ENCODE measurements at places on chromosomes 7 and 10.

DNA sequence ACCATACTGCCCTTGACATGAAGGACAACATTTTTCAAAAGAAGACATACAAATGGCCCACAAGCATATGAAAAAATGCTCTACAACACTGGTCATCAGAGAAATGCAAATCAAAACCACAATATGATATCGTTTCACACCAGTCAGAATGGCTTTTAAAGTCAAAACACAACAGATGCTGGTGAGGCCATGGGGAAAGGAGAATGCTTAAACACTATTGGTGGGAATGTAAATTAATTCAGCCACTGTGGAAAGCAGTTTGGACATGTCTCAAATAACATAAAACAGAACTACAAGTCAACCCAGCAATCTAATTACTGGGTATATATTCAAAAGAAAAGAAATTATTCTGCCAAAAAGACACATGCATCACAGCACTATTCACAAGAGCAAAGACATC is 4.2 kb upstream of the NT5C3A start:
- DNase-seq: no peak

DNA sequence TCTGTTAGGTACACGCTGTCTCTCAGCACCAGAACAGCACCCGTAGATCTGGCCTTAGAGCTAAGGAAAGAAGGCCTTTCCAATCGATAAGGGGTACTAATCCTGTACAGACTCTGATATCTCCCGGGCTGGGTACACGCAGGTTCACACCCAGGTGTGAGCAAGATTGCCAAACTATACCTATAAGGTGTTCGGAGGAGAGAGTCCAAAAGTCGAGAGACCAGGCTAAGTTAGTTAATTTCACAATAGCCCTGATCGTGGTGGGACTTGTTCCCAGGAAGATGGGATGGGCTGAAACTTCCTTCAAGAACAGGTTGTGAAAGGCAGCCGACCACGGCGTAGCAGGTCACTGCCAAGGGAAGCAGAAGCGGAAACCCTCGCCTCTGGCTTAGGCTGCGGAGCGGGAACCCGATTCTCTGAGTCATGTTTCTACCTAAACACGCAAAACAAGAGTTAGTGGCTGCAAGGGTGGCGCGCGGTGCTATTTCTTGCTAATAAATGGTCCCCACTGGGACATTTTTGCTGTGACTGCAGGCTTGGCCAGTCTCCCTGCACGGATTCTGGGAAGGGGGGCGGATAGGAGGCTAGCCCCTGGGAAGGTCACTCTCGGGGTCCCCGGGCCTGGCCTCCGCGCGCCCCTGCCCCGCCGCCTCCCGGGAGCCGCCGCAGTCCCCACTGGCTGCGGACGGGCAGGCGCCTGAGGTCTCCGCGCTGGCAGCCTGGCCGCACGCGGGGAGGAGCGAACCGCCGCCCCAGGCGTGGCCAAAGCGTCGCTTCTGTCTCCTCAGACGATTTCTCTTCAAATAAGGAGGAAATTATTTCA is 75.4 kb upstream of the PDSS1 start:
- no peak for DNase-seq

GRCh38 chr7:26513948-26514347 is 222.3 kb downstream of the SNX10 start:
- DNase-seq: no peak

GRCh38 chr7:22277375-22277774 is 79.6 kb downstream of the RAPGEF5 start:
- DNase-seq: no peak

GRCh38 chr7:137664846-137665245 is 181.9 kb downstream of the DGKI start:
- DNase-seq: no peak

DNA sequence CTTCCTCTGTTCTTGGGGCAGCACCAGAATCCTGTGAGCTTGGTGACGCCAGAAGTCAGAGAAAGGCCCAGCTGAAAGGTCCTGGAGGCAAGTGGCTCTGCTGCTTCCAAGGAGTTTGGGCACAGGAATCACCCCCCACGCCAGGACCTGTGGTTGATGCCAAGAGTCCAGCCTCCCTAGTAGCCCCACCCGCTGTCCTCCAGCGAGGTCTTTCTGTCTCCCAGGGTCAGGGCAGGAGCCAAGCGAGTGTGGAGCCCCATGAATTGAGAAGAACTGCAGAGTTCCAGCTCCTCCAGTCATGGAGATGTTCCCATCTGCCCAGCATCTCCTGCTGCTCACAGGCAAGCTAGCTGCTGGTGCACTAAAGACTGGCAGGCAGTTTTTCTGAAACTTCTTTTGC is 631.7 kb upstream of the MGMT start:
- no peak for DNase-seq

- DNase-seq: no peak
Measured at GRCh38 chr10:100483876-100484666, 21.3 kb downstream of the WNT8B start.

- no peak for DNase-seq
Measured at GRCh38 chr7:45863715-45864114, 9.2 kb downstream of the CCDC201 start.

DNA sequence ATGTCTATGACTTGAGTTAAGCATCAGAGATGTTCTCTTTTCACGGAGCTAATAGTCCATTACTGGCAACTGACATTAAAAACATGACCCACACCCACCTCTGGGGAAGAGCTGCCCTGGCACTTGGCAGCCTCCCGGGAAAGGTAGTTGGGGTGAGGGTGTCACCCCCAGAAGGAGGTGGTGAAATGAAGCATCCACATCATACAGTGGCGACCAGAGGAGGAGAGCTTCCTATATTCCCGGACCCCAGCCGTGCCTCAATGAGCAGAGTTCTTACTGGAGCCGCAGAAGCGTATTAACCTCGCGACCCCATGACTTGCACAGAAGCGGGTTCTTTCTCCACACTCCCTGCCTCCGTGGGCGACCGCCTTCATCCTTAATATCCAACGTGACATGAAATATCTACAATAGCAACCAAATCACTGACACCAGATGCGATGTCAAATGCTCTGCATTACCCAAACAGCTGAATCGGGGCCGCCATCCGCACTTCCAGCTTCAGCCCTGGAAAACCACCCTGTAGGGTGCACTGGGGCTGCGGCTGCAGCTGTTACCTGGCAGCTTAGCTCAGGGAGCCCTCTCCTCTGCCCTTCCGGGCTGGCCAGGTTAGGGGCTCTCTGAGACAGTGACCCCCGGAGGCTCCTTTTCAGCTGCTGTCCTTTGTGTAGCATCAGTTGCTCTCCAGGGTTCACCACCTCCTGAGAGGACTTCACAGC is 103.1 kb upstream of the PARD3 start:
- no peak for DNase-seq

DNA sequence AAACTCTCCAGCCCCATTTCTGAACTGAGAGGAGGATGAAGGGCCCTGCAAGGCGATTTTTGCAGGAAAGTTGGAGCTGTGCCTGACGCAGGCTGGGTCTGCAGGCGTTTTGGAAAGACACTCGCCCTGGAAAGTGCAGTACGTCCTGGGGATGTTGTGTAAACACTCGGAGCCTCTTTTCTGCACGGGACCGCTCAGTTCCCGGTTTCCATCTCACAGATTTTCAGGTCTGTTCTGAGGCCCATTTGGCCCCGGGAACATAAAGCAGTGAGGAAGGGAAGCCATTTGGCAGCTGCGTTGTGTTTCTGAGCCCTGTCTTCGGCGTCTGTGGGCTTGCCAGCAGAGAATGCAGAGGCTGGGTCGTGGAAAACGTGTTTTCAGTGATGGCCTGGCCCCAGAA is 655.0 kb upstream of the MGMT start:
- DNase-seq: no peak

GRCh38 chr7:101681170-101682007 is 52.3 kb upstream of the MYL10 start:
- DNase-seq: peak; percentile 57

DNA sequence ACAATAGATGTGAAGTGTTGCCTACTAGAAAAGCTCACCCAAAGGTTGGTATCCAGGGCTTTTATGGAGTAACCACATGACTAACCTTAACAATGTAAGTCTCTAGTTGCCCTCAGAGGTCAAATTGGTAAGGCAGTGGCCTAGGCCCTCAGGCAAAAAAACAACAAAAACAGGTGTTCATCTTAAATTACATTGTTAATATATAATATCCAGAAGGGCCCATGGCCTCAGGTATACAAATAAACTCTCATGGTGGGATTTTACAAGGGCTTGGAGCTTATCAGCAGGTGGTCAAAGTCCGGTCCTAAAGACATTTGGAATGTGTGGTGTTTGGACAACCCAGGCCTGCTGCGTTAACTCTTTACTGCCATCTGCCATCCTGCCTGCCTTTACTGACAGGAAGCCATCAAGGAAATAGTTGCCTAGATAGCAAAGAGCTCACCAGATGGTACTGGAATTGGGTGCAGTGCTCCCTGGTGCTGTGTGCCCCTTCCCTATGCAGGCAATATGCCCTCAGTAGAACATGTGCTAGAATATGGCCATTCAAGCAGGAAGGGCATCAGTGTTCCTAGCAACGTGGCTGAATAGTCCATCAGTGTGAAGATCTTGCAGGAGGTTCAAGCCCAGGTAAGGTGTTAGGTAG is 36.2 kb downstream of the TOMM7 start:
- DNase-seq: no peak

GRCh38 chr10:114956466-114956865 is 18.5 kb downstream of the TRUB1 start:
- no peak for DNase-seq

DNA sequence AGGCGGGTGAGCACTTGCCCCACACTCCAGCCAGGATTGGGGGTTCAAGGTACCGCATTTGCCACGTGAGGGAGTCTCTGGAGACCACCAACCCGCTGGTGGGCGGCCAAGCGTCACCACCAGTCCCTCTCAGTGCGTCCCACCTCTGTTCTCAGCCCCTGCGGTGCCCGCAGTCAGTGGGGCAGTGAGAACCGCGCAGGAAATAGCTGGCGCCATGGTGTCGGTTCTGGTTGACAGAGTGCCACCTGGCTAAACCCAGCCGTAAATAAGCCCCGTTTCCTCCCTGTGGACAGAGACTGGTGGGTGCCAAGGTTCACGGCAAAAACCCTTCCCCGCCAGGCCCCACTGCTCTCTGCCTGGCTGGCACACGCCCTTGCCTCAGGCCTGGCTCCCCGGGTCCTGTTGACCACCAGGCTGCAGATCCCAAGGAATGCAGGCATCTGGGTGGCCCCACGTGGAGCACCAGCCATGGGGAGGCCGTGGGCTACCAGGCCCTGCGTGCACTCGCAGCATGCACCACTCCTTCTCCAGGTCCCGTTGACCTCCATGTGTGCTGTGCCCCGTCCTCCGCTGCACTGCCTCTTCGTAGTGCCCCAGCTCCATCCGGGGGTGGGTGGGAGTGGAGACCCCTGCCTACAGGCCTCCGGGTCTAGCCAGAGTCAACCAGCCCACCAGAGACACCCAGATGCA is 140.0 kb downstream of the LHPP start:
- no peak for DNase-seq

- no peak for DNase-seq
Measured at GRCh38 chr7:28723336-28723735, 234.8 kb downstream of the TRIL start.

DNA sequence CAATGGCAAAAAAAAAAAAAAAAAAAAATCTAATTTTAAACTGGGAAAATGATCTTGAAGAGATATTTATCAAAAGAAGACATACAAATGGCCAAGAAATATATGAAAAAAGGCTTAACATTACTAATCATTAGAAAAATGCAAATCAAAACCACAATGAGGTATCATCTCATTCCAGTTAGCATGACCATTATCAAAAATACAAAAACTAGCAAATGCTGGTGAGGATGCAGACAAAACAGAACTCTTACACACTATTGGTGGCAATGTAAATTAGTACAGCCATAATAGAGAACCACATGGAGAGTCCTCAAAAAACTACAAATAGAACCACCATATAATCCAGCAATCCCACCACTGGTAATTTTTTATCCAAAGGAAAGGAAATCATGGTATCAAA is 489.6 kb downstream of the TNS3 start:
- DNase-seq: no peak

- no peak for DNase-seq
Measured at GRCh38 chr7:132117636-132118035, 458.6 kb downstream of the PLXNA4 start.

- DNase-seq: no peak
Measured at GRCh38 chr7:2537981-2538851, 17.1 kb downstream of the BRAT1 start.

DNA sequence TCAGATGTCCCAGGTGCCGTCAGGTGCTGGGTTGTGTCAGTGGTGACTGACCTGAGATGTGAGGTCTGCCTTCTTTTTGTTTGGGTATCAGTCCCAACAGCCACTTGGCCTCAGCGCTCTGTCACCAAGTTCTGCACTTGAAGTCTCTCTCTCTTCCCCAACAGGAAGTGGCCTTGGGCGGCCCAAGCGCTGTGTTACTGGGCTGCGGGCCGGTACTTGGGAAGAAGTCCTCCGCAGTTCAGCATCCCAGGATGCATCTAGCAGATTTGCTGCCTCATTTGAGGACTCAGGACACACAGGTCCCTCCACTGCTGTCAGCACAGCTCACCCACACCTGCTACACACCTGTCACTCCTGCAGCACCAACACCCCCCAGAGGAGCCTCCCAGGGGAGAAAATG is 40.1 kb downstream of the LYZL2 start:
- no peak for DNase-seq

All from AG04449 (cell line).